Activated naive CD4-positive, alpha-beta T cell treated with anti-CD3 and anti-CD28 coated beads, Interleukin-2, amount 10 ng/mL, durations not matched to agents 7 days and 5 days (primary cell): ENCODE measurements at places on chromosomes 7 and 10.
A peak's percentile ranks its signal among the peaks of the same experiment; 100 is the strongest.

GRCh38 chr7:76051840-76052239 is 3.9 kb downstream of the MDH2 start:
- peak; percentile 40 for DNase-seq
- H3K27me3 ChIP-seq: no peaks in the 10 kb centered on the region
- peaks cover 26% of the 10 kb centered on the region for H3K36me3 ChIP-seq
- H3K27ac ChIP-seq: peak overlapping the region; percentile 81
- H3K4me1 ChIP-seq: peaks cover 40% of the 10 kb centered on the region

GRCh38 chr10:78358351-78358750 is 324.7 kb downstream of the RPS24 start:
- H3K4me1 ChIP-seq: peaks cover 26% of the 10 kb centered on the region
- H3K27ac ChIP-seq: no peak overlapping the region
- no peak overlapping the region for H3K4me3 ChIP-seq
- H3K27me3 ChIP-seq: peaks cover 17% of the 10 kb centered on the region

DNA sequence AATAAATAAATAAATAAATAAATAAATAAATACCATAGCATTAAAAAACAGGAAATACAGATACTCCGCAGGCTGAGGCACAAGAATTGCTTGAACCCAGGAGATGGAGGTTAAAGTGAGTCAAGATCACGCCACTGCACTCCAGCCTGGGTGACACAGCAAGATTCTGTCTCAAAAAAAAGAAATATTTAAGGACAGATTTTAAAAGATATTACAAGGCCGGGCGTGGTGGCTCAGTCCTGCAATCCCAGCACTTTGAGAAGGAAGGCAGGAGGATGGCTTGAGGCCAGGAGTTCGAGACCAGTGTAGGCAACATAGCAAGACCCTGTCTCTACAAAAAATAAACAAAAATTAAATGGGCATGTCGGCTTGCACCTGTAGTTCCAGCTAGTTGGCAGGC is 17.5 kb upstream of the SNX8 start:
- no peak overlapping the region for H3K27ac ChIP-seq
- no peak for DNase-seq
- no peaks in the 10 kb centered on the region for H3K4me1 ChIP-seq
- no peak overlapping the region for H3K4me3 ChIP-seq

- peaks cover 2% of the 10 kb centered on the region for H3K36me3 ChIP-seq
- no peak within 1 kb of the TSS for H3K27ac ChIP-seq
- peak within 1 kb of the TSS; percentile 68 for H3K4me3 ChIP-seq
- DNase-seq: peak; percentile 76
- H3K27me3 ChIP-seq: peaks cover 7% of the 10 kb centered on the region
Observed at GRCh38 chr7:105581066-105581811, at the start of gene EFCAB10. Gene EFCAB10, minus strand, starts transcription at chr7:105581493. Its CDS starts 30 bp downstream, at chr7:105581463.

- H3K27me3 ChIP-seq: peaks cover 9% of the 10 kb centered on the region
- no peak for DNase-seq
- H3K4me3 ChIP-seq: peak overlapping the region; percentile 71
- peak overlapping the region; percentile 94 for H3K27ac ChIP-seq
Observed at GRCh38 chr7:155204744-155205367, 92.8 kb upstream of the INSIG1 start.

DNA sequence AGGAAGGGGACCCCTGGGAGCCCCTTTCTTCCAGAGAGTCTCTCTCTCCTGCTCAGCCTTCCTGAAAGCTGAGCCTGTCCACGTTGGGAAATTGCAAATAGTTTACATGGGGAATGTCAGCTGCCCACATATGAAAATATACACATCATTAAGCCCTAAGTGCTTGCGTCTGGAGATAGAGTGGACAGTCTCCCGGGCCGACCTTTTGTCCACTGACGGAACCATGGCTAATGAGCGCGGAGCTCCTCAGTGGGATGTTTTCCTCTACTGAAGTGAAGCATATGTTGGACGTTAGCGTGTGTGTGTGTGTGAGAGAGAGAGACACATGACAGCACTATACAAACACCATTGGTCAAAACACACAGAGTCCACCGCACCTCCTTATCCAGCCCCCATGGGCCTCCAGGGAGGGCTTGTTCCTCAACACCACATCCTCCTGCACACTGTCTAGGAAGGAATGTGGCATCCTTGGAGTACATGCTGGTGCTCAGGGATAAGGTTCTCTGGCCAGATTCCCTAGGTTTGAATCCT is 128.4 kb downstream of the RGS10 start:
- no peaks in the 10 kb centered on the region for H3K27me3 ChIP-seq
- DNase-seq: no peak
- no peak overlapping the region for H3K4me3 ChIP-seq
- peaks cover 4% of the 10 kb centered on the region for H3K36me3 ChIP-seq
- peaks cover under 1% of the 10 kb centered on the region for H3K4me1 ChIP-seq
- no peak overlapping the region for H3K27ac ChIP-seq

- H3K27me3 ChIP-seq: no peaks in the 10 kb centered on the region
- peaks cover 24% of the 10 kb centered on the region for H3K4me1 ChIP-seq
- H3K4me3 ChIP-seq: no peak overlapping the region
- H3K36me3 ChIP-seq: peaks cover 6% of the 10 kb centered on the region
Observed at GRCh38 chr10:50325449-50326171, 74.3 kb upstream of the ASAH2 start.

GRCh38 chr10:66680886-66681285 is 244.9 kb upstream of the LRRTM3 start:
- DNase-seq: no peak
- no peaks in the 10 kb centered on the region for H3K36me3 ChIP-seq
- no peak overlapping the region for H3K27ac ChIP-seq
- H3K4me1 ChIP-seq: no peaks in the 10 kb centered on the region
- no peaks in the 10 kb centered on the region for H3K27me3 ChIP-seq
- H3K4me3 ChIP-seq: no peak overlapping the region

DNA sequence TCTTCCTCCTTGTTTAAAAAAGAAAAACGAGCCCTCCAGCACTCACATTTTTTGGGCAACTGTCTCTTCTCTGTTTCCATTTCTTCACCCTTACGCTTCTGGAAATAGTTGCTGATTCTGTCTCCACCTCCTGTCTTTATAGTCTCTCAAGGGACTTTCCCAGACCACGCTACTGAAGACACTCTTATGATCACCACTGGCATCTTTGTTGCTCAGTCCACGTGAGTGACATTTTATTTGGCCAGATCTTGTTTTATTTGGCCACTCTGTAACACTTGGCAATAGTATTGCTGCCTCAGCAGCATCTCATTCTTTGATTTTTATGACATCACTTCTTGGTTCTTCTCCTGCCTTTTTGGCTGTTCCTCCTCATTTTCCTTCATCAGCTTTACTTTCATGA is 21.6 kb upstream of the NME8 start:
- H3K36me3 ChIP-seq: no peaks in the 10 kb centered on the region
- H3K27ac ChIP-seq: no peak overlapping the region
- DNase-seq: no peak

- no peak overlapping the region for H3K27ac ChIP-seq
- H3K4me1 ChIP-seq: no peaks in the 10 kb centered on the region
- H3K27me3 ChIP-seq: no peaks in the 10 kb centered on the region
- no peaks in the 10 kb centered on the region for H3K36me3 ChIP-seq
Observed at GRCh38 chr10:128626397-128627000, 500.3 kb upstream of the MKI67 start.

GRCh38 chr7:47973739-47974138 is 5.7 kb downstream of the HUS1 start:
- no peaks in the 10 kb centered on the region for H3K27me3 ChIP-seq
- no peak overlapping the region for H3K27ac ChIP-seq
- peaks cover 21% of the 10 kb centered on the region for H3K4me1 ChIP-seq

- no peak overlapping the region for H3K27ac ChIP-seq
- no peaks in the 10 kb centered on the region for H3K4me1 ChIP-seq
- H3K4me3 ChIP-seq: no peak overlapping the region
Observed at GRCh38 chr10:76190634-76191270, 759.3 kb downstream of the LRMDA start.
